NCI-H2029 (cell line): ENCODE measurements at places on chromosomes 4 and X.
A peak's percentile ranks its signal among the peaks of the same experiment; 100 is the strongest.

GRCh38 chr4:150656891-150657290, 74.9 kb downstream of the MAB21L2 start:
- no peak for DNase-seq

- DNase-seq: no peak
Observed at GRCh38 chrX:134364711-134365110, 95.3 kb upstream of the HPRT1 start.

- DNase-seq: no peak
Observed at GRCh38 chr4:65392488-65392887, 277.8 kb downstream of the EPHA5 start.

DNA sequence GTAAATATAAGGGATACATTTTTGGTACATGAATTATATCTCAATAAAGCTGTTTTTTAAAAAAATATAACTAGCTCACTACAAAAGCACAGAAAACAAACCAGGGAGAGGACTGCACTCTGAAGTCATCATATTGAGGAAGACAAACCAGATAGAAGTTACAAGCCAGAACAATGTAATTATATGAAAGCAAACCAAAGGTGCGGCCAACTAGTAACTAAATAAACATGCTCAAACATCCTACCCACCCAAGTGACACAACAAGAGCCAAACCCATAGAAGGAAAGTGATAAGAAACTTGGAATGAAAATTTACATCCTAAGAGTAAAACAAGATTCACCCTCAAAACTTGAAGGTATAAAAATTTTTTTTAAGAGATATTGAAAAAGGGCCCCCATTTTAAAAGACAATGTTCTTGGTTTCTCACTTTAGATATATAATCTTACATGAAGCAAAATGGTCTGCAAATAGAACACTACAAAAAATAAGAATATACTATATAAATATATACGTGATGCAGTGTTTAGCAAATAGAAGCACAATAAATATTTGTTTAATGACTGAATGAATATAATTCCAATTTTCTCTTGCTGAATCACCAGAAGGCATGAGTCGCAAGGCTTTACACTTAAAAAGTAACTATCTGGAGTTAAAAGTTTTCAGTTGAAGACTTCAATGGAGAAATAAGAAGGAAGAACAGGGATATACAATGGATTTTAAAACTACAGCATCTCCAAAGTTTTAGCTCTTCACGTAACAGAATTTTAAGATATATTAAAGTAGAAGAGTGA, 4.0 kb upstream of the SH3D19 start:
- DNase-seq: no peak

GRCh38 chr4:138412847-138413246, 170.7 kb upstream of the SLC7A11 start:
- DNase-seq: no peak

GRCh38 chr4:177975315-177975987, 533.2 kb upstream of the AGA start:
- no peak for DNase-seq

DNA sequence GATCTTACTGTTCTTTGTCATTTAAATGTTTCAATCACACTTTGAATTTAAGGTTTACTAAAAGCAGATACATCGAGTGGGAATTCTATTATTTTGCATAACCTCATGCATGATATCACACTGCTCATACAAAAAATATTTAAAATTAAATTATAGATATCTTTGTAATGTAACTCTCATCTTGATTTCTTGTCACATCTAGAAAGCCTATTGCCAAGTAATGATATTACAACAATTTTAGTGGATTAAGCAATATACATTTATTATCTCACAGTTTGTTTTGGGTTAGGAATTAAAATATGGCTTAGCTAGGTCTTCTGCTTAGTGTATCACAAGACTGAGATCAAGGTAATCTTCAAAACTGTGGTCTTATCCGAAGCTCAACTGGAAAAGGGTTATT, 865.0 kb downstream of the CCSER1 start:
- DNase-seq: no peak

DNA sequence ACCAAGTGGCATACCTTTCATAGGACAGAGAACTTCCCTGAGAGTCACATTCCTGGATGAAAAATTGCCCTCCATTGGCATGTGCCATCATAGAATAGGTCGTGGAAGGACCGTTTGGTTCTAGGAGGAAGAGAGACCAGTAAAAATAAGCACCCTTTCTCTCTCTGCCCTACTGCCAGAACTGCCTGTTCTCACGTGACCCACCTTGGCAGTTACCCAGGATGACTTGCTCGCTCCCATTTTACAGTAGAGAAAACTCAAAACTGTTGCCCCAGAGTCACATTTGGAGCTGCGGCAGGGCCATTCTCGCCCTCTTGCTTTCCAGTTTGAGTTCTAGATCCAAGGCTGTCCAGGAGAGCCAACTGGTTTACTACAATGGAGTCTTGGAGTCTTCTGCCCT, 1.1 kb upstream of the NLGN3 start:
- peak; percentile 8 for DNase-seq

DNA sequence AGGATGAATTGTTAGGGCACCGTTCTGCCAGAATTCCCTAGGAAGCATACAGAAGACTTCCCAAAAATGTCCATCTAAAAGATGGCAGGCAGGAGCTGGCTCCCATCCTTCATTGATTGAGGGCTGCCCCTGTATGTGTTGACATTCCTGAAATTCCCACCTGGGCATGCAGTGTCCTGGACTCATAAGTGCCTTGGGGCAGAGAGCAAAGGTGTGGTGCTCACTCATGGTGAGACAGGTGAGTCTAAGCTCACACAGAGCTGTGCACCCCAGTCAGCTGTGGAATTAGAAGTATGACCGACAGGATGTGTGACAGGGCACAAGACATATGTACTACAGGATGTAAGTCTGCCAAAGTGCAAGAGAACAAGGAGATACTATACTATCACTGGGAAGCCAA, 271.9 kb downstream of the MID1IP1 start:
- no peak for DNase-seq

DNA sequence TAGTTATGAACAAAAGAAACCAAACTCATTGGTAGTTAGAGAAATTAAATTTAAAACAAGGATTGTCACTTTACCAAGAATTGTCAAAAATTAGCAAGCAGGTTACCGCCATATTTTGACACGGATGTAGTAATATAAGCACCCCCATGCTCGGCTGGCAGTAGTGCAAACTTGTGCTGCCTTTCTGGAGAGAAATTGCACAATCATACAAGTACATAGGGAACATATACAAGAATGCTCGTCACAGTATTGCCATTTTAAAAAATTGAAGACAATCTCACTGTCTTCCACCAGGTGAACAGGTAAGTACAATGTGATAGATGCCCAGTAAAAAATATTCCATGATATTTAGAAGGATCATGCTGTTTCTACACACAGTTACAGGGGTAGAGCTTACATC, 55.6 kb upstream of the SLC39A8 start:
- no peak for DNase-seq

DNA sequence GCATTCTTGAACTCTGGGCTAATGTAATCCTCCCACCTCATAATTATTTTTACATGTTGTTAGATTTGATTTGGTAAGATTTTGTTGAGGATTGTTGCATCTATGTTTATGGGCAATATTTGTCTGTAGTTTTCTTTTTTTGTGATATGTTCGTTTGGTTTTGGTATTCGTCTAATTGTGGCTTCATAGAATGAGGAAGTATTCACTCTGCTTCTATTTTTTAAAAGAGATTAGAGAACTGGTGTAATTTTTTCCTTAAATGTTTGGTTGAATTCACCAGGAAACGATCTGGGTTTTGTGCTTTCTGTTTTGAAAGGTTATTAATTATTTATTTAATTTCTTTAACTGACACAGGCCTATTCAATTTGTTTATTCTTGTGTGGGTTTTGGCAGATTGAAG, 161.2 kb upstream of the NUDT6 start:
- no peak for DNase-seq

DNA sequence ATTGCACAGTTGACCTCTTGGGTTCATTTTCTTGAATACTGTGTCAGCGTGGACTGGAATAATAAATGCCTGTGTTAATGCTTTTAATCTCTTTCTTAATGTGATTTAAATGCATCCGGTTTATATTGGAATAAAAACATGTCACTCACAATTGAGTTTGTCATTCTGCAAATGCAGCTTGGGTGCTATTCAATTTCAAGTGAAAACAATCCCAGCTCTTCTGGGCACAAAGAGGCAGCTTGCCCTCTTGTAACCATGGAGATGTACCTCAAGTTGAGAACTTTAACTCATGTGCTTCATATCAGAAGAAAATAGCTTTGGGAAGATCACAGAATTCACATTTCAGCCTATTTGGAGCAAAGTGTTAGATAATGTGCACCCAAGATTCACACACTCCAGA, 355.7 kb upstream of the GNPDA2 start:
- no peak for DNase-seq

DNA sequence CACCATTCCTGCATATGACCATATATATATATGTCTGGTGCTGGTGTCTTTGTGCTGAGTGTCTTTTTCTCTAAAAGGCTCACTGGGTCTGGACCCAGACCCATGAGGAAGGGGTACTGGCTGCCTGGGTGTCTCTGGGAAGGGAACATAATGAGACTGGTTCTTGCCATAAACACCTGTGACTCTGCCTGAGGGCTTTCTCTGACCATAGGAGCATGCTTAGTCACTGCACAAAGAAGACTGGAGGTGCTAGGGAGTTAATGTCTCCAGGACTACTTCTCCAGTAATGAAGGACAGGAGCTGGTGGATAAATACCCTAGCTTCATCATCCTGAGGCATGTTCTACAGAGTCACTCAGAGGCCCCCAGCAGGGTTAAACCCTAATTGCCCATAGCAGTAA, 47.1 kb upstream of the CASK start:
- no peak for DNase-seq

DNA sequence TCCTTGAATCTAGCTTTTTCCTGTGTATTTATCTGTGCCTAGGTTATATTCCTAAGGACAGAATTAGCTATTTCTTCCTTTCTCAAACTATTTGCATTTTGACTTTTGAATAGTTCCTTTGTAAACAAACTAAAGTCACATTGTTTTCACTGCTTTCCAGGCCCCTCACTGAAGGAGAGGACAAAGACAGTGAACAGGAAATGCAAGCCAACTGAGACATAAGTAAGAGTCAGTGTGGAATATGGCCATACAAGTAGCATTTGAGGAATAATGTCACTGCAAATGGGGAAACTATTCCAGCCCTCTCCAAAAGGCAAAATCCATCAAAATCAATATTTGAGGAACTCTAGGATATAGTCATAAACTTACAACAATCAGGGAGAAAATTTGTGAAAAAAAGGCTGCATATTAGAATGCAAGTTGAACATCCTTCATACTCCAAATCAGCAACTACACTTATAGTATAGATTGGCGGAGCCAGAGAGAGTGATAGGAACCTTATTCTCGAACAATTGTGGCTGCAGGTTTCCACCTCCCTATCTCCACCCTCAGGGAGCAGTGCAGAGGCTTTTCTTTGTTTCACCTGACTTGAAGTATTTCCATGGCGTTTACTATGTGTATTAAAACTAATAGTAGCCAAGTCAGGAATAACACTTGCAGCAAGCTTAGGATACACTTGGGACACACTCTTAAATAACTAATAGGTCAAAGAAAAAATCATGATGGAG, 1110.4 kb upstream of the ADGRL3 start:
- DNase-seq: no peak

- DNase-seq: no peak
Observed at GRCh38 chr4:159191989-159192388, 89.1 kb downstream of the RAPGEF2 start.

DNA sequence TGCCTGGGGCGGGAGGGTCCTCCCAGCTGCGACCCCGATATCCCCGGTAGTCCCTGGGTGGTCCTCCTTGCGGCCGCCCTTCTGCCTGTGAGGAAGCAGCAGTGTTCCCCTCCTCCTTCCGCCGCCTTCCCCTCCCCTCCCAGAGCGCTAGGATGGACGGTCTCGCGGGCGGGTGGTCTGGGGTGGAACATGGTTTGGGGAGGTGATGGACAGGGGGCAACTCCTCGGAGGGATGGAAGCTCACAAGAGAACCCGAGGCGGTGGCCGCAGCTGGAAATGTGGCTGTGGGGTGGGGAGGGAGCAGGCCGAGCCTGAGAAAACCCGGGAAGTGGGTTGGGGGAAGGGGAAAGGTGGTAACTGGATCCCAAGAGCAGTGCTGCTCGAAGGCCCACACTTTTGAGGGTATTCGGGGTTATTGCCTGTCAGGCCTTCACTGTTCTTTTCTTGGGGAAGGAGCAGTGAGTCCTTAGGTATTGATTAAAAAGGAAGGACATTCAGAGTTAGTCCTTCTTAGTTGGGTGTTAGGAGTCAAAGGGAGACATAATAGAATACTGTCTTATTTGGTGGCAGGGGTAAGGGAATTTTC, 581 bp downstream of the UBE2K start:
- peak; percentile 37 for DNase-seq

DNA sequence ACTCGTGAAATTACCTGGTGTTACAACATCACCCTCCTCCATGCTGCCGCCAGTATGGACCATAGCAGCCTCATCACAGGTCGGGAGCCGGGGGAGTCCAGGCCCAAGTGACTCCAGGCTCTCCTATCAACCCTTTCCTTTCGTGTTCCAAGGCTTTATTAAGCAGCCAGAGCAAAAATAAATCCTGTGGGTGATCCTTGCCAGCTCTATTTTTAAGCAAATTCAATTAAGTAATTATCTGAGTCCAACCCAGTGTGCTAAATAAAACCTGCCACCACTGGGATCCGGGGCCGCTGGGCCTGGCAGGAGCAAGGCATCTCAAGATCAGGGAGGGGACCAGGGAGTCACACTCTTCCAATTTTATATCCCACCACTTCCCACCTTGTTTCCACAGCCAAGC, 80.7 kb upstream of the PRPS1 start:
- DNase-seq: no peak

- DNase-seq: no peak
Observed at GRCh38 chr4:142406499-142406835, 439.6 kb downstream of the INPP4B start.

DNA sequence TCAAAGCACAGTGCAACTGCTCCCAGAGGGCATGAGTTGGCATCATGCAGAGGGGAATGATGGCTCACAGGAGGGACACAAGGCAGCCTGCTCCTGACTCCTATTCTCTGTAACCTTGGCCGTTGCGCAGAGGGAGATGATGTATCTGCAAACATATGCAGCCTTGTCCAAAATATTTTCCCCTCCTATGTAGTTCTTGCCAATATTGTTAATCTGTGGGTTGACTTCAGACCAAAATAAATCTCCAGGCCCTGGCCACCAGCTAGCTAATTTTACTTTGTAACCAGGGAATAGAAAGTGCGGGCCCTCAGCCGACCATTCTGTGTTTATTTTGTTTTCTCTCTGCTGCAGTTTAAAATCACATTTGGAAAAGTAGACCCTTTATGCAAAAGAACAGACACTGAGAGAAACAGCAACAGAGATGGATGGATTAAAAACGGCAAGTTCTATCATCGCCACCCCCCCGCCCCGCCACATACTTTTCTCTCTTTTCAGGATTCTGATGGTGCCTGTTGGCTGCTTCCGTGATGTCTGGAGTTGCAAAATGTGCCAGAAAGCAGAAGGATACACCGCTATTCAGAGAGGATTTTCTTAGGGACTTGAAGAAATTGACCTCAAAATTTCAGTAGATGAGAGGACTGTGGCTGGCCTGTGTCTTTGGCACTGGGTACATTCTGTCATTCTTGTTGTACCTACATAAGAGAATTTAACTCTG, 185.3 kb upstream of the BCOR start:
- no peak for DNase-seq

GRCh38 chr4:153126137-153126536, 78.1 kb upstream of the TRIM2 start:
- no peak for DNase-seq

GRCh38 chrX:150763810-150764209, 70.6 kb downstream of the MTMR1 start:
- DNase-seq: no peak
